ENCODE measurements at places on chromosomes 4 and X. TPM values are rescaled to one million over a fixed set of nuclear protein-coding genes. Genes with fewer than 3 reads are reported as not detected.

CD40LG gene
- total RNA-seq = not detected

CCNA2 gene
- total RNA-seq = 5.4 TPM

ZAR1 gene
- total RNA-seq = 2.5 TPM

SPOCK3 gene
- 0.74 TPM for total RNA-seq

BST1 gene
- total RNA-seq = 5.2 TPM

SPANXA2 gene
- total RNA-seq = not detected

NRK gene
- total RNA-seq = 0.49 TPM

All from vagina (tissue), 2 donors.